NCI-H1105 (cell line): ENCODE measurements at places on chromosomes 2 and 18.
A peak's percentile ranks its signal among the peaks of the same experiment; 100 is the strongest.

GRCh38 chr2:172297531-172297930, 129.9 kb upstream of the ITGA6 start:
- DNase-seq = no peak

DNA sequence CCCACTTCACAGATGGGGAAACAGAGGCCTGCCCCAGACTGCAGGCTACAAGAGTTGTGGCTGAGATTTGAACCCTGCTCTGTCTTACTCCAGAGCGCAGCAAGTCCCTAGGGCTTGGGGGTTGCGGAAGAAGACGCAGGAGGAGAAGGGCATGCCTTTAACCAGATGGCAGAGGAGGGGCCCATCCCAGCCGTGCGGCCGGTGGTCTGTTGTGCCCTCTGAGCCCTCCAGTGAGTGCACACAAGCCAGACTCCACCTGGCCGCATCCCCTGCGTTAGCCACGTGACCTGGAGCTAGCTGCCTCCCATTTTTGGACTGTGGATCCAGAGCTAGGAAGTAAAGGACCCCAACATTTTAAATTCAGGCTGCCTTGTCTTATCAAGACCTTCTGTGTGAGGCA, 2.8 kb downstream of the KCNIP3 start:
- DNase-seq = no peak

GRCh38 chr2:105143467-105144151, 97.9 kb upstream of the GPR45 start:
- DNase-seq = peak; percentile 12

DNA sequence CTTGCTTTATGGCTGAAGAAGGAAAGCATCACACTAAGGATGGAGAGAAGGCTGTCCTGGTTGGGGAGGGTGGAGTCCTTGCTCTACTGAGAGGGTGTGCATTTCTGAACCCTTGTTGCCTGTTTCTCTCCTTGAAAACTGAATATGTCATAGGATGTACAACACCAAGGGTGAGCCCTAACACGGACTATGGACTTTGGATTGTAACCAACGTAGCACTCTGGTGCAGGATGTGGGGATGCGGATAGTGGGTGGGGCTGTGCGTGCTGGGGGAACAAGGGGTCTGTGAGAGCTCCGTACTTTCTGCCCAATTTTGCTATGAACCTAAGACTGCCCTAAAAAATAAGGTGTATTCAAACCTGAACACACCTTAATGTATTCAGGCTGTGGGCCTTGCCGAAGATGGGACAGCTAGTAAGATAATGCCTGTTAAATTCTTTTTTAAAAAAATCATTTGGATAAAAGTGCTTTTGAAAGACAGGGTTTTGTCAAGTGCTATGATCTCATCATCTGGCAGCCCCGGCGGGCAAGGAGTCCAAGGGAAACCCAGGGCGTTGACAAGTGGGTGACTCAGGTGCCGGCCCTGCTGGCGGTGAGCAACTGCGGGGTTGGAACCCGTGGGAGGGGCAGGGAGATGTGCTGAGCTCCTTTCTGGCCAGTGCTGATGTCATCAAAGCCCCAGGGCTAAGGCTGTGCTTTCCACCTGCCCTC, 54.0 kb downstream of the GATA6 start:
- DNase-seq = peak; percentile 16

GRCh38 chr2:238097988-238098871, 1.9 kb upstream of the ESPNL start:
- no peak for DNase-seq

- DNase-seq = no peak
These were observed 45.8 kb downstream of the TSHZ1 start for GRCh38 chr18:75256376-75256775.

GRCh38 chr2:100891906-100892642, 72.1 kb downstream of the NPAS2 start:
- no peak for DNase-seq

- peak; percentile 59 for DNase-seq
These were observed 89.0 kb downstream of the ZNF532 start for GRCh38 chr18:58953627-58954026.

GRCh38 chr2:95075440-95076132, 46.0 kb downstream of the MRPS5 start:
- no peak for DNase-seq

- no peak for DNase-seq
These were observed 293.8 kb upstream of the SLC14A2 start for GRCh38 chr18:45321520-45321919.

DNA sequence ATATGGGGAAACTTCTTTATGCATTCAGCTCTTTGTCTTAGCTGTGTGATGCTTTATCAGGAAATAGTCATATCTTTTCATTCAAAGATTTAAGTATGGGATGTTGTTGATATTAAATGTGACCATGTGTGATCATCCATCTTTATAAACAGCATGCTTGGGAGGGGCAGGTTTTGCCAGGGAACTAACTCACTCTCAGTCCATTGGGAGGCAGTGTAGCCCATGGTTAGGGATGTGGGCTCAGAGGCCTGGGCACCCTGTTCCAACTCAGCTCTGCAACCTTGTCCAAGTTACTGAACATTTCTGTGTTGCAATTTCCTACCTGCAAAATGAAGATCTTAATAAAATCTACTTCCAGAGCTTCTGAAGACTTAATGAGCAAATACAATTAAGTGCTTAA, 92.0 kb upstream of the BCL2L11 start:
- DNase-seq = no peak

DNA sequence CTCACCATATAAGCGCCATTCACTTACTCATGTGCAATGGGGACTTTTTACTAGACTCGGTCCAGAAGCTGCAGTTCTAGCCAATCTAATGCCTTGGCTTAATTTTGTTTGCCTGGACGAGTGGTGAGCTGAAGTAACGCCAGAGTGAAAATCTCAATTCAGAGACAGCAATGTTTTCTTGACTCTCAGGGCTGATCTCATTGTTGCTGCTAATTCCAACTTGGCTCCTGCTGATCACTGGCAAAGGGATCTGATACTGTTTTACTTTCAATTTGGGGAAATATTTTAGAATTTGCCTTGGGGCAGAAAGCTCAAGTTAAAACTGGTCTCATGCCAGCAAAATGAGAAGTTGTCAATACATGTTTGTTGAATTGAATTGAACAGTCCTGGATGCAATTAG, 906.6 kb upstream of the CDH2 start:
- peak; percentile 54 for DNase-seq

DNA sequence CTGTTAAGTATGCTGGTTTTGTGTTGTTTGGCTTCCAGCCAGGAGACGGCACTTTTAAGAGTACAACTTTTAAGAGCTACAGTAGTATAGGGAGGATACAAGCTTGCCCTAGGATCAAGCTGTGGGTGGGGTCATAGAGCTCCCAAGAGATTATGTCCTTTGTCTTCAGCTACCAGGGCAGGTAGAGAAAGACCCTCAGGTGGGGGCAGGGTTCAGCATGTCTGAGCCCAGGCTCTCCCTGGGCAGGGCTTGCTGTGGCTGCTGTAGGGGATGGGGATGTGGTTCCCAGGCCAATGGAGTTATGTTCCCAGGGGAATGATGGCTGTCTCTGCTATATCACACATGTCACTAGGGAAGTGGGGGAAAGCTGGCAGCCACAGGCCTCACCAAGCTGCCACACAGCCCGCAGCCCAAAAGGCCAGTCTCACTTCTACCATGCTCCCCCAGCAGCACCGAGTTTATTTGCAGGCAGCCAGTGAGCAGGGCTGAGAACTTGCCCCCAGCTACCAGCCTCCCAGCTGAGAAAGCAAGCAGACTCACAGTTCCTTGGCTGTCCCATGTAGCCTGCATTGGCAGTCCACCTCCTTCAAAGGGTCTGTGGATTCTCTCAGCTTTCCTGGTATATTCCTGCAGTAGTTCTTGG, 105.7 kb upstream of the ERBB4 start:
- no peak for DNase-seq

DNA sequence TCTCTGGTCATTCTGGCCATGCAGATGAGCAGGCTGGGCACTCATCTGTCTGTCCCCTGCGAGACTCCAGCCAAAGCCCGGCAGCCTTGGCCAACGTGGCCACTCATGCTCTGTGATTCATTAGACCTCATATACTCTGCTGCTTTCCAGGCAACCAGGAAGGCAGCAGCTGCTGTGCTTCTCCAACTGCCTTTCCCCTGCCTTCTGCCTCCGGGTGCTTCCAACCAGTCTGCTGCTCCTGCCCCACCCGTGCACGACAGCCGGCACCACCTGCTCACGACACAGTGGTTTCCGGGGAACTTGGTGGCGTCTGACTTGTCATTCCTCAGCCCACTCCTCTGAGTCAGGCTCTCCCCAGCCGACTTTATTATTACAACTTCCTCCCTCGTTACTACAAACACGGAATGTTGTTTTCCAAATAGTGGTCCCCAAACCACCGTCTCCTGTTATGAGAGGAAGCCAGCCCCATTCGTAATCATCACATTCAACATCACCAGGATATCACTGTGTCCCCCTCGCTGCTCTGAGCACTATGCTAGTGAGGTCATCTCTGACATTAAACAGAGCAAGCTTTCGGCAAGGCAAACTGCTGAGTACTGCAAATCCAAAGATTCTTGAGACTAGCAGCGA, 392.4 kb downstream of the ALK start:
- DNase-seq = no peak

GRCh38 chr2:109168716-109169115, 39.7 kb downstream of the SH3RF3 start:
- DNase-seq = no peak

DNA sequence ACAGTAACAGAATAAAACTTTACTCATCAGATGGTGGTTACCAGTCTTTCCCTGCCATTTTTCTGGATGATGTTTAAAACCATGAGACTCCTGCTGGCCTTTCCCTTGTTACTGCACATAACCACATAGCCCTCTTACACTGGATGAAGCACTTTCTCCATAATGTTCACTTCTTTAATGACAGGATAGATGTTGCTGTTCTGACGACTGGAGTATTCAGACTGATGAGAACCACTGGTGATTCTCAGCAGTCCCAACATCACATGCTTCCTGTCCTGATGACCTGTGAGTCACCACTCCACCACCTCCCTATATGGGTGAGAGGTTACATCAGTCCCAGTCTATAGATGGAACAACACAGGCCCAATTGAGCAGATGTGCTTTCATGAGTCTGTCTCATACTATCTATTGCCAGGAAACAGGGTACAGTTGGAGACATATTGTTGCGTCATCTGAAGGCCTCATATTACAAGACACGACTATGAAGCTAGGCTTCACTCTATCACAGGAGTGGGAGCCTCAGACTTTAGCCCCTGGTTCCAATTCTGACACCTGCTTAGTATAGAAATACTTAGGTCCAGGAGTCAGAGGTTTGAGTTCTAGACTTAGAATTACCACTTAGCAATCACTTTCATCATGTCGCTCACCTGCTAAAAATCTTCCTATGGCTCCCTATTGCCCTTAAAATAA, 145.7 kb upstream of the KLF7 start:
- no peak for DNase-seq

DNA sequence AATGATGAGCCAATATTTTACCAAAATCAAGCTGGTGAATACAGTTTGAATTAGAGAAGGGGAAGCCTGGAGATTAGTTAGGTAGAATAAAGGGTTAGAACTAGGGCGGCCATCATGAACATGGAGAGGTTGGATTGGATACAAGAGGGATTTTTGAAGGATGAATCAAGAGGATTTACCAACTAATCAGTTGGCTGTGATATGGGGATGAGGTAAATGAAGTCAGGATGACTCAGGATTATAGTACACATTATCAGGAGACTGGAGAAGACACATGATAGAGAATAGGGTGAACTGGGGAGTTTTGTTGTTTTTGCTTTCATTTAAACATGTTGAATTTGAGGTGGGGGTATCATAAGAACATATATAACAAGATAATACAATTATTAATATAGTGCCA, 73.8 kb upstream of the PROKR1 start:
- DNase-seq = no peak

DNA sequence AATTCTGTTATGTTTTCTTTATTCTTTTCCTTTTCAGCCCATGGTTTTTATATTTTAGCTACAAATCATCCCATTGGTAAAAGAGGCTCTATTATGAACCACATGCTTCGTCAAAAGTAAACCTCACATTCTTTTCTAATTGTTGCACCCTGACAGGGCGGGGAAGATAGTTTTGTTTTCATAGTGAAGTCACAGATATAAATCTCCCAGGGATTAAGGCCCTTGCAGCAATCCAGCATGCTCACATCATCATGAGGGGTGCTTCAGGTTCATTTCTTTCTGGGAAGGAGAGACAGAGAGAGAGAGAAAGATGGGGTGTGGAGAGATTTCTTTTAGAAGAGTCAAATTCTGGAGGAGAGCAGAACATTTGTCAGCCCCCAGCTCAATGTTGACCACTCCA, 124.5 kb upstream of the CDC42EP3 start:
- DNase-seq = no peak

GRCh38 chr2:232941912-232942594, 71.0 kb downstream of the NGEF start:
- no peak for DNase-seq

GRCh38 chr2:20471148-20471547, 24.3 kb downstream of the RHOB start:
- DNase-seq = no peak

- peak; percentile 80 for DNase-seq
These were observed at the start of gene AP1S3 for GRCh38 chr2:223837287-223838061. Gene AP1S3 (minus strand): TSS chr2:223837582. CDS start chr2:223837450, 132 bp downstream.

- DNase-seq = peak; percentile 5
These were observed at the start of gene SCN7A for GRCh38 chr2:166494140-166494624. Gene SCN7A (minus strand): TSS chr2:166494249. CDS start chr2:166477696, 16,553 bp downstream.

DNA sequence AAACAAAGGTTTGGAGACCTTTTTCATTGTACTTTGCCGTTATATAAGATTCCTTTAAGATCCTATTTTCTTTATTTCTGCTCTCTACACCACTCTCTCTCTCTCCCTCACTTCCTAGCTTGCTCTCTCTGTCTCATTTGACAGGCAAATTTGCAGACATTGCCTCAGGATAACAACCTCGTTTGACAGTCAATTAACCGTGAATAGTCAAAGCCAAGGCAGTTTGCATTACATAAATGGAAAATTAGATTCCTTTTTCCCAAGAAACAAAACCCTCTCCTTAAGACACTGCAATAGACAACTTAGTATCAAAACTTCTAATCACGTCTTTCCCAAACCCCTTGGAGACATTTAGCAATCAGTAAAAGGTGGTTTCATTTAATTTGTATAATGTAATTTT, 7.4 kb downstream of the SKOR2 start:
- peak; percentile 17 for DNase-seq

- no peak for DNase-seq
These were observed 19.8 kb downstream of the MAP4K4 start for GRCh38 chr2:101717071-101717845.

GRCh38 chr18:78692105-78692504, 287.5 kb upstream of the SALL3 start:
- no peak for DNase-seq

DNA sequence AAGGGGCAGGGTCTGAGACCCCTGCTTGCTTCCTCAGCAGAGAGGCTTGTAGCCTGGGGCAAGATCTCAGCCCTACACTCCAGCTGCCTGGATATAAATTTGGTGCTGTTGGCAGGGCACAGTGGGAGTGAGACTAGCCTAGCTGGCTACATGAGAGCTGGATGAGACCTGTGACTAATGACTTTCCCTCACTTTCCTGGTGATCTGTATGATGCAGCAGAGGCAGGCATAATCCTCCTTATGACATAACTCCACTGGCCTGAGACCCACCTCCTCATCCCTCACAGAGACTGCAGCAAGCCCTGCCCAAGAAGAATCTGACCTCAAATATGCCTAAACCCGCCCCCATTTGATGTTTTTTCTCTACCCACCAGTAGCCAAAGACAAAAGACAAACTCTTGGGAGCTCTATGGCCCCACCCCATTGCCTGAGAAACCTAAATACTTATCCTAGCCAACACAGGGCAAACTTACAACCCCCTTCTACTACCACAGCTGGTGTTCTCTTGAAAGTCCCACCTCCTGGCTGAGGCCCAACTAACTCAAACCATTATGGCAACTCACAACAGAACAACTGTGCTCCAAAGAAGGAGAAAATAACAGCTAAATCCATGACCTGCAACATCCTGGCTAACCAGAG, 102.7 kb downstream of the NR4A2 start:
- no peak for DNase-seq
